Activated naive CD8-positive, alpha-beta T cell treated with anti-CD3 and anti-CD28 coated beads, Interleukin-2, amount 10 ng/mL, durations not matched to agents 7 days and 5 days (primary cell): ENCODE measurements at places on chromosomes 1 and 21. TPM values are rescaled to one million over a fixed set of nuclear protein-coding genes. Genes with fewer than 3 reads are reported as not detected.

SRGAP2B gene
- 31.7 TPM for total RNA-seq

TTC24 gene
- total RNA-seq = 24.1 TPM

PODN gene
- 0.14 TPM for total RNA-seq

MGST3 gene
- total RNA-seq = 62.3 TPM

ZNF697 gene
- total RNA-seq = 0.31 TPM

SAMD11 gene
- total RNA-seq = not detected

CRP gene
- total RNA-seq = not detected

SERINC2 gene
- not detected for total RNA-seq

PLA2G2C gene
- not detected for total RNA-seq

KRTAP12-2 gene
- not detected for total RNA-seq

ERICH3 gene
- not detected for total RNA-seq

- no peak for DNase-seq
Measured at GRCh38 chr1:25727635-25728286, 72.2 kb upstream of the SELENON start.

GRCh38 chr1:16014509-16015482 is 3.0 kb downstream of the HSPB7 start:
- DNase-seq = no peak

- DNase-seq = no peak
Measured at GRCh38 chr1:203461717-203462116, 13.9 kb upstream of the PRELP start.

DNA sequence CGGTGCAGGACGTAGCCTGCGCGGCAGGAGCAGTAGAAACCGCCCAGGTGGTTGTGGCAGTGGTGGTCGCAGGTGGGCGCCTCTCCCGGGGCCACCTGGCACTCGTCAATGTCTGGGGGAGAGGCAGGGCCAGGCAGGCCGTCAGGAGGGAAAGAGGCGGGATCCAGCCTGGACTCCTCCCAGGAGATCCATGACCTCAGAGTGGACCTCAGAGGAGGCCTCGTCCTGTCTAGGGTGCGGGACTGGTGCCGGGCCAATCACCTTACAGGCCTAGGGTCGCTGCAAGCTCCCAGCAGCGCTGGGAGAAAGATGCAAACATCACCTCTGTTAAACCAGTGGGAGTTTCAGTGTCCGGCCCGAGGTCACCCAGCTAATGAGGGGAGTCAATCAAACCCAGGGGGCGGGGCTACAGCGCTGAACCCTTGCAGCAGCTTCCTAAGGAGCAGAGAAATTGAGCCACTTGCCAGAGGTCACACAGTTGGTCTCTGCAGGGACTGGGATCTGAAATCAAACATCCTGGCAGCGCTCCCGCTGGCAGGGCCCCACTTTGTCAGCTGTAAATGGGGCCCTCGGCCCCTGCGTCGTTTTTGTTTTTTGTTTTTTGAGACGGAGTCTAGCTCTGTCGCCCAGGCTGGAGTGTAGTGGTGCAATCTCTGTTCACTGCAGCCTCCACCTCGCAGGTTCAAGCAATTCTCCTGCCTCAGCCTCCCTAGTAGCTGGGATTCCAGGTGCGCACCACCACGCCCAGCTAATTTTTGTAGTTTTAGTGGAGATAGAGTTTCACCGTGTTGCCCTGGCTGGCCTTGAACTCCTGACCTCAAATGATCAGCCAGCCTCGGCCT is 1.4 kb downstream of the MASP2 start:
- peak; percentile 15 for DNase-seq

- no peak for DNase-seq
Measured at GRCh38 chr1:168960595-168960994, 145.9 kb upstream of the ATP1B1 start.

DNA sequence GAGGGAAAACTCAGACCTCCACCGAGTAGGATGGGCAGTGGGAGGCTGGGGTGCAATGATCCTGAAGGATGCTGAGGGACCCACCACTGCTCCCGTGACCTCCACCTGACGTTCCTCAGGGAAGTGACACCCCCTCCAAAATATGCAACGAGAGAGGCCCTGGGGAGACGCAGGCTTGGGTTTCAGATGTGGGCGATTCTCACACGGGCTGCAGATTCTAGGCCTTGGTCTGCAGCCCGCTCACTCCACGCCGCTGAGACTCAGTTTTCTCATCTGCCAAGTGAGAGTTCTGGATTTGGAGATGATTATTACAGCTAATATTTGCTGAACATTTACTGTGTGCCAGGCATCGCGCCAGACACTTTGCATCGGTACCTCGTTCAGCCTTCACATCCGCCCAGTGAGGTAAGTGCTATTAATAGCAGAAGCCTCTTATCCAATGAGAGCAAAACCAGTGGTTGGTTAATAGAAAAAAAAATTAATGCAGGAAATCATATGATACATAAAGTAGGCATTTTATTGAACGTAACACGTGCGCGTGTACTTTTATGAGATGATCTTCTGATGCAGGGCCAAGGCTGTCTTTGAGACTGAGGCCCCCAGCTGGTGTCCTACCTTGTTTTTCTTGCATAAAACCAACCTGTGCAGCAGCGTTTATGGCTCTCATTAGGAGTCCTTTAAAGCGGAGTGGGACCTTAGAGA is 102.0 kb upstream of the RUNX3 start:
- peak; percentile 59 for DNase-seq

- DNase-seq = no peak
Measured at GRCh38 chr1:236677641-236678235, 8.6 kb upstream of the ACTN2 start.

GRCh38 chr21:34809822-34810221 is 141.0 kb downstream of the CLIC6 start:
- DNase-seq = no peak

GRCh38 chr21:40186045-40186444 is 318.8 kb downstream of the PCP4 start:
- no peak for DNase-seq

DNA sequence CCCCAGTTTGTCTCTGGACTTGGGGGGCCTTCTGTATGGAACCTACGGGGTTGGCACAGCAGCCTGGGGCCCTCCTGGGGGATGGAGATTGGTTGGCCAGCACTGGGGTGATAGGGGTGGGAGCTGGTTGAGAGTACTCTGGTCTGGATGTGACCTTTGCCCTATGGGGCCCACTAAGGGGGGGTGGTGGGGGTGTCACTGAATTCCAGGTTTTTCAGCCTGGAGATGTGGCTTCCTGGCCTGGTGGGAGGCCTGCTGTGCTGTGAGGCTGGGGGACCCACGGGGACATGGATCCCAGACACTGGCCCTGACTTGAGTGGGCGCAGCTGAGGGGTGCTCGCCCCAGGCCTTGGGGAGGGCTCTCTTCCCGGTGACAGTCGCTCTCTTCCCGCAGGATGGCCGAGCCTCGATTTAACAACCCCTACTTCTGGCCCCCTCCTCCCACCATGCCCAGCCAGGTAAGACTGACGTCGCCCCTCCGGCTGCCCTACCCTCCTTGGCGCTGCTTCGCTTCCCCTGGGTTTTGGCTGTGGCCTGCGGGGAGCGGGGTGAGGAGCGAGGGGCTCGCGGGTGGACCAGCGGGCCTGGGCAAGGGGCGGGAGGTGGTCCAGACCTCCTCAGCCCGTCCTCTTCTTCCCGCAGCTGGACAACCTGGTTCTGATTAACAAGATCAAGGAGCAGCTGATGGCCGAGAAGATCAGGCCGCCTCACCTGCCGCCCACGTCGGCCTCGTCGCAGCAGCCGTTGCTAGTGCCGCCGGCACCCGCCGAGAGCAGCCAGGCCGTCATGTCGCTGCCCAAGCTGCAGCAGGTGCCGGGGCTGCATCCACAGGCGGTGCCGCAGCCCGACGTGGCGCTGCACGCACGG is 19.6 kb downstream of the ZNF362 start:
- DNase-seq = peak; percentile 20
